HFFc6 (cell line): ENCODE measurements at places on chromosomes 6 and 20. TPM values are rescaled to one million over a fixed set of nuclear protein-coding genes. Genes with fewer than 3 reads are reported as not detected.

DNA sequence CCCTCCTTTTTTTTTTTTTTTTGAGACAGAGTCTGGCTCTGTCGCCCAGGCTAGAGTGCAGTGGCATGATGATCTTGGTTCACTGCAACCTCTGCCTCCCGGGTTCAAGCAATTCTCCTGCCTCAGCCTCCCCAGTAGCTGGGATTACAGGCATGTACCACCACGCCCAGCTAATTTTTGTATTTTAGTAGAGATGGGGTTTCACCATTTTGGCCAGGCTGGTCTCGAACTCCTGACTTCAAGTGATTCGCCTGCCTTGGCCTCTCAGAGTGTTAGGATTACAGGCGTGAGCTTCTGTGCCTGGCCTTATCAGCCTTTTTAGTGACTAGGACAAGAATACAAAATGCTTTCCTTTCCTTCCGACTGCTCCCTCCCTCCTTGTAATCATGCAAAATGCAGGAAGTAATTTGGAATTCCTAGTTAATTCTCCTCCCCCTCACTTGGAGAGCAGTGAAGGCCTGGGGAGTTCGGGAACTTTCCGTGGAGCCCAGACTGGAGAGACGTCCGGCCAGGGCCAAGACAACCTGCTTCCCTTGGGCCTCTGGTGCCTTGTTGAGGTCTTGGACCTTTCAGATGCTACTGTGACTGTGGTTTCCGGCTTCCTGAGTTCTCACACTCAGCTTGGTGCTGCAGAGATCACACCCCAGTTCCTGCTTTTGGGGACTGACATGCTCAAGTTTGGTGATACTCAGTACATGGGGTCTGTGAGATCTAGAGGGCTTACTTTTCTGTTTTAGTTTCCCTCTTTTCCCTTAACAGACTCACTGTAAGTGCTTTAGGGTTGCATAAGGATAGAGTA is 3.9 kb upstream of the PHF20 start:
- no peak for DNase-seq

The FAM83C gene
- not detected in 2 replicates for total RNA-seq

The CDSN gene
- not detected in 3 replicates for total RNA-seq

- no peak for DNase-seq
Observed at GRCh38 chr6:49649988-49650387, 13.3 kb upstream of the RHAG start.

The SLC17A9 gene
- 33.0 to 40.5 TPM (median 38.7 TPM) in 3 replicates for total RNA-seq

DNA sequence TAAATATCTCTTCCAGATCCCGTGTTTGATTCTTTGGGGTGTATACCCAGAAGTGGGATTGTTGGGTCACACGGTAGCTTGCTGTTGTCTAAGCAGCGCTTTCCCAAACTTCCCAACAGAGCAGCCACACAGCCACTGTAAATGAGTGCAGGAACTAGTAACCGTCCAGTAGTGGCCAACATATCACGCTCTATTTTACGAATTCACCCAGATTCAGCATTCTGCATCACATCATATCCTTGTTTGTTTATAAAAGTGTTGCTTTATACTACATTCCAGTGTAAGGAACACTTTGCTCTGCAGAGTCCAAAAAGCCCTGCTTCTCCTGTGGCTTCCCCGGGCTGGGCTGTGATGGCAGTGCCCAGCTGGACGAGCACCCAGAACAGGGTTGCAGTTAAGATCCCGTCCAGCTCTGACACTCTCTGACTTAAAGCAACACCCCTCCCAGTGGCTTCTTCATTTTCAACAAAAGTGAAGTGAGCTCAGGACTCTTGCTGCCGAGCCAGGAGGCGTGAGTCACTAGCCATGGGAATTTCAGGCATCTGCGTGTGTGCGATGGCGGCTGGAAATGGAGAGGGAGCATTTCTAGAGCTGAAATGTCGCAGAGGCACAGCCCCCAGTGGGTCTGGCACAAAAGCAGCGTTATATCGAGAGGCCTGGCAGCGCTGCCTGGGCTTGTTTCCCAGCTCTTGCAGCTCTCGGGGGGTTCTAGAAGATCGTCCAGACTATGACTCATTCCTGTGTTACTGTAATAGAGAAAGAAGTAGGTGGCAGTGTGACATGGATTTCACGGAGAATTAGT is 216.3 kb upstream of the ECI2 start:
- peak; percentile 91 for DNase-seq

The SLC9A8 gene
- total RNA-seq = 6.8 to 7.6 TPM (median 7.4 TPM) in 3 replicates

DNA sequence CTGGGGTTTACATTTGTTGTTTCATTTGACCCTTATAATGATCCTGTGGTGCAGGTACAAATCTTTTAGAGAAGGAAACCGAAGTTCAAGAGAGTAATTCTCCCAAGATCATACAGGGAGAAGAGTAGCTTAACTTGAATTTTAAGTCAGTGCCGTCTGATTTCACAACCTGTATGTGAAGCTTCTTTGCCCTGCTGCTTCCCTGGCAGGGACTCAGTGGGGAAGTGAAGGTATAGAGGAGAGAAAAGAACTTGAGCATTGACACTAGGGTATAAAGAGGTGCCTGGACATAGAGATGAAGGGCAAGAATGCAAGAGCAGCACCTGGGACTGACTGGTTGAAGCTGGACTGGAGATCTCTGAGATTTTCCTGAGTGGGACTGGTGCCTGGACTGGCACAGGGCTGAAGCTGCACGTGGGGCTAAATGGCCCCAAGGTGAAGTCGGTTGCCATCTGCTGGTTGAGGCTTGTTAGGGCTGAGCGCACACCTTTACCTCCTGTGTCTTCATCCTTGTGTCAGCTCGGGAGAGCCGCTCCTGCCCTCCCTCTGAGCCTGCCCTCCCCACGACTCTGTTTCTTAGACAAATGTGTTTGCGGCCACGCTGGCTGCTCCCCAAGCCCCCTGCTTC is 41.8 kb downstream of the FARS2 start:
- no peak for DNase-seq

The FGD2 gene
- total RNA-seq = not detected in 3 replicates

DNA sequence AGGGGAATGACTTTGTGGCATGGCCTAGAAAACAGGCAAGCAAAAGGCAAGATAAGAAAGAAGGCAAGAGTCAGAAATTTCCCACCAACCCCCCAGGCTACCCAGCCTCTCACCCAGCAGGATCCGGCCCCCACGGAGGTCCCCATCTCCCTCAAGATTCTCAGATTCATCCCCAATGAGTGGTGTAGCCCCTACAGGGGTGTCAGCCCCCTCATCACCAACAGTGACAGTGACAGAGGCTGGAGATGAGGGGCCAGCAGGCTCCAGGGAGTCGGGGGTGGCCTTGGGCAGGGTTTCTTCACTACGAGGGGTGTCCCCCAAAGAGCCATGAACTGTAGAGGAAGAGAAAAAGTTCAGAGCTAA is 1.0 kb downstream of the EHMT2 start:
- DNase-seq = no peak

The BNIP5 gene
- total RNA-seq = not detected in 3 replicates

The PTCRA gene
- not detected in 3 replicates for total RNA-seq

GRCh38 chr20:16296931-16297330 is 276.3 kb downstream of the KIF16B start:
- DNase-seq = no peak

- DNase-seq = no peak
Observed at GRCh38 chr20:50589548-50590347, 79.6 kb downstream of the PTPN1 start.

- DNase-seq = no peak
Observed at GRCh38 chr6:5813625-5814027, 193.1 kb downstream of the NRN1 start.

DNA sequence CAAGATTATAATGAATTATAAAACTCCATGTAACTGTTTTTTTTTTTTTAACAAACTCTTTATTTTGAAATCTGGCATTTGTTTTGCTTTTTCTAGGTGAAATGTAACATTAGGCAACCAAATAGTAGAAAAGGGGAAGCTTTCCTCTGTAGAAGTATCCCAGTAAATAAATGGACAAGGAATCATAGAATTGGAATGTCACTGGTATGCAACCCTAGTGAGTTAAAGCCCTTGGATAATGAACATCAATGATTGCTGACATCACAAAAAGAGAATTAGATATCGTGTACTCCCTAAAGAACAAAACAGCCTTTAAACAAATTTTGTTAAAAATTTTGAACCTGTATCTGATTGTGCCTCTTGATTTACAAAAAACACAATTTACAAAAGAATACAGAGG is 93.9 kb upstream of the OGFRL1 start:
- DNase-seq = peak; percentile 64

The CLDN20 gene
- not detected in 3 replicates for total RNA-seq

DNA sequence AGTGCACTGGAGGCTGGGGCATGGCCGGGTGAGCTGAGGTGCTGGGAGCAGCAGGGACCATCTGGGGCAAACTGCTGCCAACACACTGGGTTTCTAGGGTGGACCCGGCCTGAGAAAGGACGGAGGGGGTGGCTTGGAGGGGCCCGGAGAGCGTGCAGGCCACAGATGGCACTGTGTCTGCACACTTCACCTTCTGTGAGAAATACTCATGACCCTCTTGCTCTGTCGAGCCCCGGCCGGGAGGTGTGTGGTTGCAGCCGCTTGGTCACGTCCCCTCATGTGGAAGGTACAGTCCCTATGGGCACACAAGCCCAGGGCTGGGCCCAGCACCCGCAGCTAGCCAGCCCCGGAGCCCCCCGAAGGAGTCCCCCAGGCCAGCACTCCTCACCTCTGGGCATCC is 59.7 kb downstream of the RBM38 start:
- DNase-seq = no peak

The TTLL9 gene
- not detected in 3 replicates for total RNA-seq

The NHLRC1 gene
- total RNA-seq = 0.81 to 1.4 TPM (median 1.3 TPM) in 3 replicates

DNA sequence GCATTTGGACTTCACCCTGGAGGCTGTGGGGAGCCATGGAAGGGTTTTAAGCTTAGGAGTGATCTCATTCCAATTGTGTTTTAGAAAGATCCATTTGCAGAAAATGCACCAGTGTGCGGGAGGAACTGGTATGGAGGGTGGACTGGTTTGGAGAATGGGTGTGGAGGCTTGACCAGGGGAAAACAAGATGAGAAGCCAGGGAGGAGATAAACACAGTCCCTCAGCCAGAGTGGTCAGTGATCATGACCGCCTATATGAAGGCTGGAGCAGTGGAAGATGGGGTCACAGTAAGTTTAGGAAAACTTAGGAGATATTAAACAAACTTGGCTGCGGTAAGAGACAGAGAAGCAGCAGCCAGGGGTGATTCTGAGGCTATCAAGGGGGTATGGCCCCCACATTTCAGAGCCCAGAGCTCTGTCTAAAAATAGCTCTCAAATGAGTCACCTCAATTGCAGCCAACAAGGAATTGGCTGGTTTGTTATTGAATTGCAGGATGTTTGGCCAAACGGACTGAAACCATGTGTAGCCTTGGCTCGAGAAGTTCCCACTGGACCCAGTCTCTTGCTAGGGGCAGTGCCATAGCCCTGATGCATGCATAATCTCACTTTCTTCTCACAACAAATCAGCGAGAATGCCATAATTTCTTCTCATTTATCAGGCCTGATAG is 159.9 kb upstream of the TOP1 start:
- peak; percentile 50 for DNase-seq

DNA sequence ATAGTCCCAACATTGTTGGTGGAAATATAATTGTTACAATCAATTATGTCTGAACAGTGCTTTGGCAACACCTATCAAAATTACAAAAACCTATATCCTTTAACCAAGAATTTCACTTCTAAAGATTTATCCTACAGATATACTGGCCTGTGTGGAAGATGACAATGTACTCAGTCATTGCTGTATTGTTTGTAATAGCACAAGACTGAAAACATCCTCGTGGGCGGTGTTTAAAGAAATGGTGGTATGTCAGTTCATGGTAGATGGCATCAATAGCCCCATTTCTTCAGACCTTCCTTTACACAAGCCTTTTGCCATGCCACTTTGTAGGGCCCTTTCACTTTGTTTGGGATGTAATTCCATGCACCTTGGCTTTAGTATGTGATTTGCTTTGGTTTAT is 9.8 kb upstream of the TPBG start:
- DNase-seq = no peak

DNA sequence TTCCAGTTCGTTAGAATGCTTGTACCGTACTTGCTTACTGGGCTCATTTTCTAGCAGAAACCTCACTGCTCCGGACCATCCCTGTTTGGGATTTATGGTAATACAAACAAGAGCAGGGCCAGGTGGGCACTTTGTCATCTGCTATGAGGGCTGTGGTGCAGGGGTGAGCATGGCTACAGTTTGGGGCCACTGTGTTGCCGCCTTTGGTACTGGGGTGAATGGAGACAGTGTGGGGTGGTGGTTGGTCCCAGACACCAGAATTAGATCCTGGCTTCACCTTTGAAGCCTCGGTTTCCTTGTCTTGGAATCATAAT is 95.0 kb downstream of the TOX2 start:
- DNase-seq = no peak

GRCh38 chr6:24571361-24571760 is 74.6 kb downstream of the KIAA0319 start:
- no peak for DNase-seq

- DNase-seq = peak; percentile 83
Observed at GRCh38 chr6:52512199-52512598, 64.7 kb downstream of the TRAM2 start.

The SCRT2 gene
- not detected in 3 replicates for total RNA-seq

- DNase-seq = peak; percentile 90
Observed at GRCh38 chr20:17910828-17911294, 57.7 kb downstream of the SNX5 start.

GRCh38 chr6:109362102-109362884 is 20.0 kb downstream of the CD164 start:
- DNase-seq = no peak

- no peak for DNase-seq
Observed at GRCh38 chr6:128421788-128422187, 98.6 kb downstream of the PTPRK start.

DNA sequence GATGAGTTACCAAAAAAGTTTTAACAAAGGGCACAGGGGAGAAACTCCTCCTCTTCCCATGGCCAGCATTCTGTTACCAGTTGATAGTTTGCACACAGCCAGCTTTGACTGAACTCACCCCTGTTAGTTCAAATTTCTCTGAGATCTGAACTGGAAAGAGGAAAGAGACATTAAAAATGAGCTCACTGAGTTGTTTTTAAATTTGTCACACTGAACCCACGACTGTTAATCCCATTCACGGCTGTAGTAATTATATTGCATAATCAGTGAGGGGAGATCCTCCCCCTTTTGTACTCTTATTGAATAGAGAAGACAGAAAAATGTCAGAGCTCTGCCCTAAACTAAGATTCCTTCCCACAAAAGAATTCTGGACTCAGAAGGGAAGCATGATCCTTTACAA is 17.5 kb upstream of the DSP start:
- DNase-seq = no peak

The NOP56 gene
- total RNA-seq = 146 and 151 TPM in 2 replicates

DNA sequence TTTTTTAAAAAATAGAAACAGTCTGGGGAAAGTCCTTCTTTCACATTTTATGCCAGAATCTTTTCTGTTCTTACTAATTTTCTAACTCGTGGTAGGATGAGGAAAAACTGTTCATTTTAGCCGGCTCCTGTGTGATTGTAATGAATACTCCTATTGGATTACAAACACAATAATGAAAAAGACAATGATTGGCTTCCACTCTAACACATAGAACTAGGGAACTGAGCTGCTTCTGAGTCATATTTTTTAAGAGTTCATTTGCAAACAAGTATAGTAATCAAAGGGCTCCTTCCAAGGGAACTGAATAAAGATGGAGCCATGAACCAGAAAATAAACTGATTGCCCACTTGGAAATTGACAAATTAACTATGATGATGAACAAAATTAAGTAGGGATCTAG is 265.3 kb upstream of the TCF21 start:
- no peak for DNase-seq
